ENCODE measurements at places on chromosomes 12 and 14.

- DNase-seq: no peak
Measured at GRCh38 chr14:21229821-21230220, 39.4 kb downstream of the HNRNPC start.

GRCh38 chr12:6067152-6067916 lies 57.1 kb downstream of the VWF start:
- DNase-seq: no peak

DNA sequence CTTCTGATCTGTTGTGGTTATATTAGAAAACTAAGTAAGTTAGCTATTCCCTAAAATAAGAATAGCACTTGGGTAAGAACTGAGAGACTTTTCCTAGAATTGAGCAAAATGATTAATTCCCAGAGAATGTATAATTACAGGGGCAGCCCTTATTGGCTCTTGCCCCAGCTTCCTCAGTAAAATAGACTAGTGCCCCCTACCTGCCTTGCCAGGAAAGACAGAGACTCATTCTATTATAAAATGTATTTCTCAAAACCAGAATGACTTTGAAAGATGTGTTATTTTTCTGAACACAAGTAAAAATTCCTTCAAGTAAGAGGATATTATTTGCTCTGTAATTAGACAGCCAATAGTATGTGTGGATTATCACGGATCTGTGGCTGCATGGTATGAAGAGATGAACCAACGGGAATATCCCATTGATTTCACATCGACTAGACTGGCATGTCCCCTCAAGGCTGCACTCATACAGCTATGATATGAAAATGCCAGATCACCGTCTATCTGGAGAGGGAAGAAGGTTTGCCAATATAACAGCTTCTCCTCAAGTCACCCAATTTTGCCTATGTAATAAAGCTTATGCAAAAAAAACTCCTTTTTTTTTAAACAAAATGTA lies 7.4 kb upstream of the GLRX5 start:
- no peak for DNase-seq

GRCh38 chr14:83085136-83085535 lies 1551.5 kb upstream of the SEL1L start:
- DNase-seq: no peak

- no peak for DNase-seq
Measured at GRCh38 chr12:123036466-123037285, 56.2 kb downstream of the ARL6IP4 start.
